Effector memory CD8-positive, alpha-beta T cell (primary cell): ENCODE measurements at places on chromosomes 11 and 22.
A peak's percentile ranks its signal among the peaks of the same experiment; 100 is the strongest.

DNA sequence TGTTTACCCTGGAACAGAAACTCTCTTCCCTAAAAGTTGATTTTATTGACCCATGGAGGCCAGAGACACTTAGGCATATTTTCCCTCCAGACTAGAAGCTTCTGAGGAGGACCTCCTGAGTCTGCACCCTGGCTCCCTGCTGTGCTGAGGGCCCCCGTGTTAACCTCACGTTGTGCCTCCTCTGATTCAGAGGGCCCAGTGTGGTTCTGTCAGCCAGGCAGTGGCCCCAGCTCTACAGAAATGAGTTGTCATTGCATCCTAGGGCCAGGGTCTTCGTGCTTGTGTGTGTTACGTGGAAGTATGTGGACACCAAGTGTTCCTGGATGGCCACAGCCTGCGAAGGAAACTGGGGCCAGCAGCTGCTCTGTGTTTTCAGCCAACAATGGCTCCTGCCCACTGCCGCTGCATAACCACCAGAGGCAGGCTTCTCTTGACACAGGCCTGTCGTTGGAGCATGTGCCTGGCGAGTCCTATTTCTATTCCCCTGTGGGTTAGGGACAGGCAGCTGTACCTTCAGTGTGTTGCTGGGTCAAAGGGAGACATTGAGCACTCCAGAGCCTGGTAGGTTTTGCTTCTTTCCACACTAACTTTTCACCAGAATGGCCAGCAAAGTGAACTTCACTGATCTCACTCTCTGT, 44.5 kb downstream of the MED15 start:
- H3K27ac ChIP-seq: peak overlapping the region; percentile 96
- no peaks in the 10 kb centered on the region for H3K27me3 ChIP-seq
- peaks cover 56% of the 10 kb centered on the region for H3K36me3 ChIP-seq

DNA sequence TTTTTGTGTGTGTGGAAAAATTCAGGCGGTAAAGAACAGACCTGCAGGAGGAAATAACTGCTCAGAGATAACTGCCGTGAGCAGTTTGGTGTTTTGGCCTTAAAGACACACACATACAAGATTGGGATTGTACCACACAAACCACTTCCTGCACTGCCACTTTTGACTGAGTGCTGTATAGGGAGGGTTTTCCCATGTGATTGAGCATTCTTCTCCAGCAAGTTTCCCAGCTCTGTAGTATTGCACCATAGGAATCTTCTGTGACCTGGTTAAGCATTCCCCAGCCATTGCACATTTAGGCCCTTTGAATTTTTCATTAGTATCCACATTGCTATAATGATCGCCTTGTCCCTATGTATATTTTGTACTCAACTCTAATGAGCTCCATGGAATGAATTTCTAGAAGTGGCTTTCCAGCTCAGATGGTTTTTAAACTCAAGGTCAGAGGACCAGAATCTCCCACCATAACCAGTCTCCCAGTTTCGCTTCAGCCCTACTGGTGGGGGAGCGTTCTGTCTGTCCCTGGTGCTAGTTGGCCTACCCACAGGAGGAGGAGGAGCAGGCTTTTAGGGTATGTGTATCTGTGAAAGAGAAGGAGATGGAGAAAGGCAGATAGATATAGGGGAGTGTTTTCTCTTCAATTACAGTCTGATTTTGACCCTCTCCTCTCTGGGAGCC, 9.3 kb downstream of the CD82 start:
- peaks cover 10% of the 10 kb centered on the region for H3K36me3 ChIP-seq
- peak overlapping the region; percentile 95 for H3K27ac ChIP-seq
- DNase-seq: peak; percentile 23
- no peaks in the 10 kb centered on the region for H3K27me3 ChIP-seq
- H3K4me1 ChIP-seq: peaks cover 62% of the 10 kb centered on the region

GRCh38 chr11:27423125-27423524, 49.5 kb downstream of the LGR4 start:
- H3K4me3 ChIP-seq: no peak overlapping the region

DNA sequence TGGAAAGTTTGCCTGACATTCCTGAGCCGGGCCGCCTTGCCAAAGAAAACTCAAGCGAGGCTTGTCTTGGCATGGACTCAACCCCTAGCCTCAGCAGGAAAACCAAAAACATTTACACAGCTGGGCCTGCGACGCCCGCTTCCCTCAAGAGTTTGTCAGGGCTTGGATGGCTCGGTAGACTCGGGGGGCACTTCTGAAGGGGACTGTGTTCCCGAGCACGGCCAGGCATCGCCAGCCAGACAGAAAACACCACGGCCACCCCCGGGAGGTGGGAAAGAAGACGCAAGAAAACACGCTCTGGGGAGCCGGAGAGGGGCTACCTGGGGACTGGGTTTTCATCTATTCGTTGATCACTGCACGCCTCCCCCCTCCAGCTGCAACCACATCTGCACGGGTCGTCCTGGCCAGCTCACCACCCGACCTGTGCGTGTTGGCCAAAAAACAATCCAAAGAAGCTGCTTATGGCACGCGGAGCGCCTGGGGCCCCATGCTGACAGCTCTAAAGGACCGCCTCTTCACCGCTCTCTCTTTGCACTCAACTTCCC, 380.7 kb downstream of the MN1 start:
- no peaks in the 10 kb centered on the region for H3K4me1 ChIP-seq
- H3K36me3 ChIP-seq: peaks cover 2% of the 10 kb centered on the region
- H3K27me3 ChIP-seq: peaks cover 25% of the 10 kb centered on the region
- no peak overlapping the region for H3K4me3 ChIP-seq
- DNase-seq: no peak

- H3K4me1 ChIP-seq: no peaks in the 10 kb centered on the region
- H3K36me3 ChIP-seq: no peaks in the 10 kb centered on the region
- no peak overlapping the region for H3K27ac ChIP-seq
- H3K4me3 ChIP-seq: no peak overlapping the region
Observed at GRCh38 chr11:69153661-69154060, 2.1 kb upstream of the SMIM38 start.

DNA sequence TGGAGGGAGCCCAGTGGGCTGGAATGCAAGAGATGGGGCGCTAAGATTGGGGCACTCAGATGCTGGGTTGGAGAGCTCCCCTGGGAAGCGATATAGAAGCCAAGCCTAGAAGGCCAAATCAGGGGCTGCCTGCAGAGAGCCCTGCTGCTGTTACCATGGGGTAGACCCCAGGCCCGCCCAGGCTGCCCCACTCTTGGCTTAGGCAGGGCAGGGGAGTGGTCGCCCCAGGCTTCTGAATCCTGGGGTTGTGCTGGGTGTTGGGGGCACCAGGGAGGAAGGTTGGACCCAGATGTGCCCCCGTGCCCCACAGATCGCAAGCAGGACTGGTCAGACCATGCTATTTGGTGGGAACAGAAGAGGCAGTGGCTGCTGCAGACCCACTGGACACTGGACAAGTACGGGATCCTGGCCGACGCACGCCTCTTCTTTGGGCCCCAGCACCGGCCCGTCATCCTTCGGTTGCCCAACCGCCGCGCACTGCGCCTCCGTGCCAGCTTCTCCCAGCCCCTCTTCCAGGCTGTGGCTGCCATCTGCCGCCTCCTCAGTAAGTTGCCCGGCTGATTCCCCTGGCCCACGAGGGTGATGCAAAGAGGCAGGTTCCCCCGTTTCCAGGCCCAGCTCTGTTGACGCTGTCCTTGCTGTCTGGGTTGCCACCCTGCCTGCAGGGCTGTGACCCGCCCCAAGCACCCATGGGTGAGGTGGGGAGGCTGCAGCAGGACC, 3.9 kb downstream of the FERMT3 start:
- H3K27me3 ChIP-seq: no peaks in the 10 kb centered on the region
- H3K36me3 ChIP-seq: peaks cover 67% of the 10 kb centered on the region
- peaks cover 35% of the 10 kb centered on the region for H3K4me1 ChIP-seq
- H3K4me3 ChIP-seq: no peak overlapping the region

DNA sequence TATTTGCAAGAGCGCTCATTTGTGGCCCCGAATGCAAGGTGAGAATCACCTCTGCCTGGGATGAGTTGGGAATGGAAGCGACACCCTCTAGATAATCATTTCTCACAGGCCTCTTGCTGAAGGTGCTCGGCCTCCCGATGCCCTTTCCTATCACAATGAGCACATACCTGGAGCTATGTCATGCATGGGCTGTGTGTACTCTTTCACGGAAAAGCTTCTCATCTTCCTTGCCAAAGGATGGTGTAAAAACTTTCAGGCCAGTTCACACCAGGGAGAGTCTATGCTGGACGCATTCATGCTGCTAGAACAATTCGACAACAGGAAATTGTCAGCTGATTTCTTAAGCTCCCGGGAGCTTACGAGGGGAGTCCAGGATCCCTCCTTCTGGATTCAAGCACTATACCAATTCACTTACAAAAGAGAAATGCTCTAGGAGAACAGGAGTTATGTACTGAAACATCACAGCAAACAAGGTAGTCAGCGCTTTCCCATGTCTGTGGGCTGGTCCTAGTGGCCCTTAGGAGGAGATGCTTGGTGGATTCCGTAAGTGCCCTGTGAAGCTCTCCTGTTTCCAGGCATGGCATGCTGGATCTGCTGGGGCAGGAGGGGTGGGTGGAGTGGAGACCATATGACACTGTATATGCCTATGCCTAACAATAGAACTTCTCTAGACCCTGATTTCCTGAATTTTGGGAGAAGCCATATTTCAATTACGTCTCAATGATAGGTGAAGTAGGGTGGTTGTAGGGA, 53.1 kb upstream of the B3GAT1 start:
- no peaks in the 10 kb centered on the region for H3K36me3 ChIP-seq
- no peak overlapping the region for H3K27ac ChIP-seq
- H3K4me1 ChIP-seq: peaks cover 1% of the 10 kb centered on the region
- DNase-seq: no peak
